ENCODE measurements at places on chromosomes 12 and 14.

- no peak for DNase-seq
Measured at GRCh38 chr12:19190292-19191031, 60.9 kb downstream of the PLEKHA5 start.

DNA sequence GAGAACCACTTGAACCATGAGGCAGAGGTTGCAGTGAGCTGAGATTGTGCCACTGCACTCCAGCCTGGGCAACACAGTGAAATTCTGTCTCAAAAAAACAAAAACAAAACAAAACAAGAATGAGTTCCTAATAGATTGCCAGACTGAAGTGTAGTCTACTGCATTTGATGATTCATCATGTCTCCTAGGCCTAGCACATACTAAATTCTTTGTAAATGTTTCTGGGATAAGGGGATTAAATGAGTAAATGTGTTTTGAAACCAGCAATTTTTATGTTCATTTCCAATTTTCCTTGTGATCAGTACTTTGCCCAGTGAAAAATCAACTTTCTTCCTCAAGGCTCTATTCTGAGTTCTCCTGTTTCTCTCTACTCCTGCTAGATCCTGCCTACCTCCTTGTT is 2.9 kb upstream of the DYRK2 start:
- no peak for DNase-seq

GRCh38 chr12:13069380-13069779 is 25.2 kb downstream of the FAM234B start:
- DNase-seq = no peak

GRCh38 chr12:32742133-32742532 is 13.6 kb downstream of the YARS2 start:
- no peak for DNase-seq

GRCh38 chr12:67810166-67810565 is 161.6 kb downstream of the DYRK2 start:
- DNase-seq = no peak

GRCh38 chr14:67486890-67487289 is 1.6 kb downstream of the TMEM229B start:
- DNase-seq = no peak

All from NCI-H1105 treated with DMSO at 0.1 percent for 48 hours (cell line).